Thoracic aorta (tissue), 2 donors: ENCODE measurements at places on chromosomes 4 and X. TPM values are rescaled to one million over a fixed set of nuclear protein-coding genes. Genes with fewer than 3 reads are reported as not detected.

The PDZD4 gene
- 11.6 TPM for total RNA-seq

The NAA11 gene
- total RNA-seq: not detected

The CT47B1 gene
- total RNA-seq: not detected

DNA sequence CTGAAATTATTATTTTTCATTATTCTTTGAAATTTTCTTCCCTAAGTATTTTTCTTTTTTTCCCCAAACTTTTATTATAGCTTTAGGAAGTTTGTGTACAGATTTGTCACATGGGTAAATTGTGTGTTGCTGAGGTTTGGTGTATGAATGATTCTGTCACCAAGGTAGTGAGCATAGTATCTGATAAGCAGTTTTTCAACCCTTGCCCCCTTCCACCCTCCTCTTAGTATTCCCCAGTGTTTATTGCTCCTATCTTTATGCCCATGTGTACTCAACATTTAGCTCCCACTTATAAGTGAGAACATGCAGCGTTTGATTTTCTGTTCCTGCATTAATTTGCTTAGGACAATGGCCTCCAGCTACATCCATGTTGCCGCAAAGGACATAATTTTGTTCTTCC lies 103.9 kb upstream of the MAGEB2 start:
- DNase-seq: no peak
- H3K27ac ChIP-seq: no peak overlapping the region
- no peak overlapping the region for H3K4me3 ChIP-seq
- no peaks in the 10 kb centered on the region for H3K36me3 ChIP-seq
- H3K27me3 ChIP-seq: no peaks in the 10 kb centered on the region

- no peaks in the 10 kb centered on the region for H3K36me3 ChIP-seq
- H3K4me3 ChIP-seq: no peak overlapping the region
- peaks cover 38% of the 10 kb centered on the region for H3K4me1 ChIP-seq
- H3K27me3 ChIP-seq: no peaks in the 10 kb centered on the region
These were observed 100.9 kb downstream of the LIMCH1 start for GRCh38 chr4:41638866-41639265.

GRCh38 chr4:48223633-48224295 lies 45.9 kb downstream of the TEC start:
- no peak for DNase-seq
- H3K4me3 ChIP-seq: no peak overlapping the region
- H3K36me3 ChIP-seq: no peaks in the 10 kb centered on the region
- H3K4me1 ChIP-seq: no peaks in the 10 kb centered on the region
- no peaks in the 10 kb centered on the region for H3K27me3 ChIP-seq
- H3K27ac ChIP-seq: no peak overlapping the region

GRCh38 chr4:102469806-102470205 lies 31.4 kb upstream of the NFKB1 start:
- no peak overlapping the region for H3K4me3 ChIP-seq
- H3K36me3 ChIP-seq: no peaks in the 10 kb centered on the region
- no peaks in the 10 kb centered on the region for H3K4me1 ChIP-seq
- H3K27ac ChIP-seq: no peak overlapping the region
- H3K27me3 ChIP-seq: no peaks in the 10 kb centered on the region

GRCh38 chrX:147910607-147911006 lies 1.1 kb upstream of the FMR1 start:
- no peak for DNase-seq
- no peaks in the 10 kb centered on the region for H3K27me3 ChIP-seq
- no peak overlapping the region for H3K27ac ChIP-seq
- H3K4me3 ChIP-seq: no peak overlapping the region
- no peaks in the 10 kb centered on the region for H3K36me3 ChIP-seq

GRCh38 chr4:110609044-110609750 lies 13.7 kb downstream of the PITX2 start:
- H3K27ac ChIP-seq: no peak overlapping the region
- DNase-seq: no peak
- H3K36me3 ChIP-seq: no peaks in the 10 kb centered on the region
- no peak overlapping the region for H3K4me3 ChIP-seq
- peaks cover 17% of the 10 kb centered on the region for H3K27me3 ChIP-seq

- no peaks in the 10 kb centered on the region for H3K4me1 ChIP-seq
- H3K27ac ChIP-seq: no peak overlapping the region
- H3K36me3 ChIP-seq: peaks cover 18% of the 10 kb centered on the region
These were observed 15.1 kb downstream of the TAF9B start for GRCh38 chrX:78124307-78124706.

The TEX11 gene
- total RNA-seq: not detected
